ENCODE measurements at places on chromosomes 16 and 17.

- DNase-seq, result no peak
These were observed 6.4 kb downstream of the PER1 start for GRCh38 chr17:8145811-8146210.

- DNase-seq, result no peak
These were observed 9.1 kb upstream of the CEP295NL start for GRCh38 chr17:78912082-78912481.

- DNase-seq, result no peak
These were observed 12.1 kb downstream of the GLP2R start for GRCh38 chr17:9837551-9838471.

GRCh38 chr16:2451851-2452320, 8.0 kb upstream of the TEDC2 start:
- DNase-seq, result no peak

GRCh38 chr17:2542456-2542855, 30.8 kb upstream of the METTL16 start:
- DNase-seq, result no peak

DNA sequence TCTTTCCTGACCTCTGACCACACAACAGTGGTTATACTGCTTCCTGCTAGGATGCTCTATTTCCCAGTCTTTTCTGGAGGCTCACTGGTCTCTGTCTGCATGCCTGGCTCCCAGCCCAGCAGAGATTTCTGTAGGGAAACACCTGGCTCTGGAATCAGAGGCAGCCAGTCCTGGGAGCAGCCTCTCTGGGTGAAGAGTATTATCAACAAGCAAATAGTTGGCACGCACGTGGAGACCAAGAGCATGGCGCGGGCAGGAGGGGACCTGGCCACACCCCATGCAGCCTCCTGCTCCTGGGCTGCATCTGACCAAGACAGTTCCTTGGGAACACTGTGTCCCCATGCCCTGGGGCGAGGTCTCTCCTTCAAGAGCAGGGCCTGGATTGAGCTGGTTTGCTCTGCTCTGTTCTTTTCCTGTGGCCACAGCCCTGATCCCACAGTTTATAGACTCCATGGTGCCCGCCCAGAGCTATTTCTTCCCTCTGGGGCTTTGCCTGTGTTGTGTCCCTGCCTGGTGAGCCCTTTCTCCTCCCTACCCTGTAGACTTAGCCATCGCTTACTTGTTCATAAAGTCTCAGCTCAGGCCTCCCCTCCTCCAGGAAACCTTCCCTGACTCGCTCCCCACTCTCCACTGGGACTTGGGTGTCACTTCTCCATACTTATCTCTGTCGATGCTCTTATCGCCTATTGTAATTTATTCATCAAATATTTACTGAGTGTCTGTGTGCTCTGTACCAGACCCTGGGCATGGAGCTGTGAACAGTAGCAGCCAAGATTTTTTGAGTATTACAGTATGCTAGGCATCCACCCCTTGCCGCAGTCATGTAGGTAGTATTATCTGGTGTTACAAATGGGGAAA, 60.6 kb downstream of the SCNN1B start:
- DNase-seq, result no peak

DNA sequence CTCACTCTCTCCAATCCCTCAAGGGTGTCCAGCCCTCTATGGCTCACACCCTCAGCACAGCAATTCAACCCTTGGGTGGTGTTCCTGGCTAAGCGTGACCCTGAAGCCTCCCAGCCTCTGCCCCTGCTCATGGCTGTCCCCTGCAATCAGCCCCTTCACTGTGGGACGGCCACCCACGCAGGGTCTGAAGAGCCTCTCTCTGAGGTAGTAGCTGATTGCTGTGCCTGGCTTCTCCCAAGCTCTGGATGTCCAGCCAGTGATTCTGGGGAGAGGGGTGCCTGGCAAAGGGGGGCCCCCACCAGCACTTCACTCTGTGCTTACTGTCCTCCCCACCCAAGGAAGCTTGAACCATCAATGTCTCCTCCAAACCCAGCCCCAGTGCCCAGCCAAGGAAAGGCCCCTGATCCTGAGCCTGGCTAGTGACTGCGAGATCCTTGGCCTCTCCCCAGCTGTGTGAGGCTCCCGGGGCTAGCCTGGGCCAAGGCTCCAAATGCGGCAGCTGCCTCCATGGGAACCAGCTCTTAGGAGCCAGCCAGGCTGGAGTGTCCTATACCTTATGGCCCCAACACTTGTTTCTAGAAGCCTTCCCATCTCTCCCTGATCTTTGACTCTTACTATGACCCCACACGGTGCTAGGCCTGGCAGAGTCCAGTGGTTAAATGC, 9.9 kb downstream of the MTSS2 start:
- no peak for DNase-seq

- DNase-seq, result no peak
These were observed 13.8 kb downstream of the ITGB3 start for GRCh38 chr17:47267354-47267828.

DNA sequence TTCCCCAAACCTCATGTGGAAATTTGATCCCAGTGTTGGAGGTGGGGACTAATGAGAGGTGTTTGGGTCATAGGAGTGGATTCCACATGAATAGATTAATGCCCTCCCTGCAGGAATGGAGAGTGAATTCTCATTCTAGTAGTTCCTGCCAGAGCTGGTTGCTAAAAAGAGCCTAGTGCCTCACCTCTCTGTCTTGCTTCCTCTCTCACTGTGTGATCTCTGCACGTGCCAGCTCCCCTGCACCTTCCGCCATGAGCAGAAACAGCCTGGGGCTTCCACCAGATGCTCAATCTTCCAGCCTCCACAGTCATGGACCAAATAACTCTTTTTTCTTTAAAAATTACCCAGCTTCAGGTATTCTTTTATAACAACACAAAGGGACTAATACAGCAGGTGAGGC, 72.9 kb upstream of the CLEC3A start:
- no peak for DNase-seq

DNA sequence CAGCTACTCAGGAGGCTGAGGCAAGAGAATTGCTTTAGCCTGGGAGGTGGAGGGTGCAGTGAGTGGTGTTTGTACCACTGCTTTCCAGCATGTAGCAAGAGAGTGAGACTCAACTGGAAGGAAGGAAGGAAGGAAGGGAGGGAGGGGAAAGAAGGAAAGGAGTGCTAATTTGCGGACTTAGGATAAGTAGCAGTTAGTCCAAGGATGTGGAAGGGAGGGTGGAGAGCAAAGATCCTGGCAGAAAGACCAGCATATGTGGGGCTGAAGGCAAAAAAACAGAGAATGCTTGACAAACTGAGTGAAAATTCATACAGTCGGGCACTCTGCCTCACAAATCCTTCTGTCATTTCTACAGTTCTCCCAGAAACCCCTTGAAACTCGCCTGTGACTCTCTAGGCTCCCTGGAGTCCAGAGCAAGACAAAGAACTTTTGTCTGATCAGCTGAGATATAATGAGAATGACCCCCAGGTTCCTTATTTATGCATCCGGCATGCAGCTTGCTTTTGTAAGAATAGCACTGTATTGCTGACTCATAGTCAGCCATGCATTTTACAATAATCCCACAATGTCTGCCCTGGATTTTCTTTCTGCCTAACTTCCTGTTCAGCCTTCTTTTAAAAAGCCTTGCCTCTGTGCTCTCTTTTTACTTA, 31.5 kb downstream of the CDK5RAP3 start:
- DNase-seq, result no peak

DNA sequence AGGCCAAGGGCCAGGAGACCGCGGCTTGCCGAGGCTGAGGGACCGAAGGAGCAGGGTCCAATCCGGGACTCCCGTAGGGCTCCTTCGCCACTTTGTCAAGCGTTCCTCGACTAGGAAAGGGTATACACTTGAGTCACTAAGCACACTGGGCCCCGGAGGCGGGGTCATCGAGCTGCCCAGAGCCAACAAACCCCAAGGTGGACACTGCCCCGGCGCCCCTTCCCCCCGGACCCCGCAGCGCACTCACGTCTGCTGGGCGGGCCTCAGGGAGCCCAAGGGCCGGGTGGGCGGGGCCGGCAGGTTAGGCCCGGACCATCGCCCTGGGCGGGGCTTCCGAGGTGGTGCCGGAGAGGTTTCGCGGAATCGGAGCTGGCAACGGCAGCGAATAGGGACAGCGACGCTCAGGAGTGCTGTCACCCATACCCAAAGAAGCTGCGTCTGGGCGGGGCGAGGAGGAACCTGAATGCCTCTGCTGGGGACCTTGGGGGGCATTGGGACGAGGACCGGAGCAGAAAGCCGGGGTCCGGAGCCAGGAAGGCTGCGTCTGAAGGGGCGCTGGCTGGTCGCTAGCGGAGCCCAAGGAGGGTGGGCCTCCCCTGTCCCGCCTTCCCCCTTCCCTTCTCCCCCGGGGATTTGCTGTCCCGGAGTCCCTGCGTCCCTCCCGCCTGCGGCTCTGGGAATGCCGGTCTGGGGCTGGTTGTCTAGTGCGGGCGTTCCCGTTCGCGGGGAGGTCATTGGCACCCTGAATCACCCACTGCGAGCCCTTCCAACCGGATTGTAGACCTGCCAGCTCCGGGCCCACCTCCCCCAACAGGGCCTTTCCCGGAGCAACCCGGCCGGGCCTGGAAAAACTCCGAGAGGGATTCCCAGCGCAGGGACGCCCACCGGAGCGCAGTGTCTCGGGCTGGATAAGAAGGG, 118.2 kb upstream of the SMURF2 start:
- peak; percentile 63 for DNase-seq

DNA sequence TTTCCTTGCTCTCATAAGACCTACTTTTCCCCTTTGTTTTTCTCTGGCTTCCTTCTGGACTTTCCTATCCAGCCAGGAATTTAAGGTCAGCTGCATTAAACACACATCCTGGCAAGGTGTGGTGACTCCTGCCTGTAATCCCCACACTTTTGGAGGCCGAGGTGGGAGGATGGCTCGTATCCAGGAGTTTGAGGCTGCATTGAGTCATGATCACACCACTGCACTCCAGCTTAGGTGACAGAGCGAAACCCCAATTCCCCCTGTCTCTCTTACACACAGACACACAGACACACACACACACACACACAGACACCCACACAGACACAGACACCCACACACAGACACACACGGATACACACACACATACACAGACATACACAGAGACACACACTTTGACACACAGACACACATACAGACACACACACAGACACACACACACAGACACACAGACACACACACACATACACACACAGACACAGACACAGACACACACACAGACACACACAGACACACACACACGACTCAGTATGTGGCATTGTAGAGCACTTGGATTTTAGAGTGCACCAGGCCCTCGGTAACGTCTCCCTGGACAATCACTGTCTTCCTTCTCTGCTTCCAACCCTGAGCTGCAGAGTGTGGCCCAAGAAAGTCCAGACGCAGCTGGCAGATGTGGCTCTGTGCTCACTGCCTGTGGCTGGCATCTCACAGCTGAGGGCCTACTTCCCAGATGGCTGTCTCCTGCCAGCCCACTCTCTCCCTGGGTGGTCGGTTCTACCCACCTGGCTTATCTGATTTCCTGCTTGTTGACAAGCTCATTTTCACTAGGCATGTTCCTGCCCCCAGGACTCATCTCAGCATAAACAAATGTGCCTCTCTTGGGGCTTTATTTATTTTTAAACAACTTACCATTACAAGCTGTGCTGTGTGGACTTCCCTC, 39.0 kb downstream of the NLRP1 start:
- DNase-seq, result no peak

DNA sequence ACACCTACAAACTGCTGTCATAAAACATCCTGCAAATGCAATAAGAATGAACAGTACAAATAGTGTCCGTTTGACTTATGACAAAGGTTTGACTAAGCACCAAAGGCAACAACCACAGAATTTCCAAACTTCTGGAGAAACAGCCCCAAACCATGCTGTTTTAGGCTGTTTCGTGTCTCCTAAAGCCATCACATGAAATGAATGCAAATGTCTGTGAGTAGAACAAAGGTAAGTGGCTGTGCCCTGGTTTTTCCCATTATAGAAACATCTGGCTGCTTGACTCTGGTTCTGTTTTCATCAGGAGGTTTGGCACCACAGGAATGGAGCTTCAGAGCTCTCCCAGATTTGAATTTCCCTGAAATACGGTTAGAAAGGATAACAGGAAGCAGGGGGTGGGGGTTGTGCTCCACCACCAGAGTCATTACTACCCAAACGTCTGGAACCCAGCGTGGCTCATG, 4.6 kb upstream of the EMP2 start:
- no peak for DNase-seq

GRCh38 chr16:86227801-86228200, 282.5 kb upstream of the FOXF1 start:
- DNase-seq, result no peak

- no peak for DNase-seq
These were observed 32.2 kb downstream of the ELAC2 start for GRCh38 chr17:12985431-12986293.

GRCh38 chr17:33435721-33436301, 142.7 kb upstream of the ASIC2 start:
- no peak for DNase-seq

DNA sequence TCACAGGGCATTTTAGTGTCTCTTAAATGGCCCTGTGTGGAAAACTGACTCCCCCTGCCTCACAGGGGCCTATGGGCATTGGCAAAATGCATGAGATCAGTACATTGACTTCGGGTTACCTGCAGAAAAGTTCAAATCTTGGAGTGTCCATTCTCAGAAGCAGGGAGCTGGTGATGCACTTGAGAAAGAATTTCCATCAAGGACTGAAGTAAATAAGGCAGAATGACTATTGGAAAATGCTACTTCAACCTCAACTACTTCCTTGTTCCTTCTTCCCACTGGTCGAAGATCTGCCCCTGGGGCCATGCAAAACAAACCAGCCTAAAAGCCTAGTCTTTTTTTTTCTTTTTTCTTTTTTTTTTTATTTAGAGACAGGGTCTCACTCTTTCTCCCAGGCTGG, 13.8 kb upstream of the GSDMA start:
- no peak for DNase-seq

DNA sequence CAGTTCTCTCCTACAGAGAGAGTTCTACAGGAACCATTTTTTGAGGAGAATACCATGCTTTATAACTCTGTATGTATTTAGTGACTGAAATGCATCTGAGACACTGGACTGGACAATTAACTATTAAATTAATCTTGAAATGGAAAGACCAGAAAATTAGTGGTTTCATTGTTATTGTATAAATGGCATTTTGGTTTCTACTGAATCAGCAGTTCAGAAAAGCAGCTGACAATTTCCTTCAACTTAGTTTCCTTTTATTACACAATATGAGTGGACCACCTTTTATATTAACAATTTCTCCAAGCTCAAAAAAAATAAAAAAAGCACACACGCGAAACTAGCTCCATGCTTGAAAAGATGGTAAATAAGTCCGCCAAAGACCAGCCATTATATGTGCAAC, 66.1 kb upstream of the SLC12A3 start:
- DNase-seq, result no peak
